ENCODE measurements at places on chromosomes 4 and X.

GRCh38 chr4:101649790-101650515 lies 140.6 kb upstream of the BANK1 start:
- no peak for DNase-seq

GRCh38 chr4:26462874-26463273 lies 27.4 kb downstream of the CCKAR start:
- DNase-seq = no peak

GRCh38 chr4:116561768-116562167 lies 523.6 kb downstream of the TRAM1L1 start:
- DNase-seq = no peak

DNA sequence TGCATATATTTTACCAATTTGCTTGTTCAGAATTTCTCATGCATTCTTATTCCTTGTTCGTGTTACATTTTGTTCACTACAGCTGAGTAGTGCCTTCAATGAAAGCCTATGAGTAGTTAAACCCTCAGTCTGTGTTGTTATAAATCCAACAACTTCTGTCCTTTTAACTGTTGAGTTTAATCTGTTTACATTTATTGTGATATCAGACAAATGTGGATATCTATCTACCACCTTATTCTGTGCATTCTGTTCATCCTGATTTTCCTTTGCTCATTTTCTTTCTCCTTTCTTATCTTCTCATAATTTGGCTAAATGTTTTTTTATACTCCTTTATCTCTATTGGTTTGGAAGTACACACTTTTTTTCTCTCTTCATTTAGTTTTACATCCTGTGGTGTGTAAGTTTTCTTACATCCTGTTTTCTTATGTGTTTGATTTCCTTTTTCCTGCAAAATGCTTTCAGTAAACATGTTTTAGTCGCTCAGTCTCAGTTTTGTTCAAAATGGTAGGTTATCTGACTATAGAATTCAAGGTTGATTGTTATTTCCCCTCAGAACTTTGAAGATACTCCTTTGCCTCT lies 54.2 kb downstream of the CASP6 start:
- DNase-seq = no peak

DNA sequence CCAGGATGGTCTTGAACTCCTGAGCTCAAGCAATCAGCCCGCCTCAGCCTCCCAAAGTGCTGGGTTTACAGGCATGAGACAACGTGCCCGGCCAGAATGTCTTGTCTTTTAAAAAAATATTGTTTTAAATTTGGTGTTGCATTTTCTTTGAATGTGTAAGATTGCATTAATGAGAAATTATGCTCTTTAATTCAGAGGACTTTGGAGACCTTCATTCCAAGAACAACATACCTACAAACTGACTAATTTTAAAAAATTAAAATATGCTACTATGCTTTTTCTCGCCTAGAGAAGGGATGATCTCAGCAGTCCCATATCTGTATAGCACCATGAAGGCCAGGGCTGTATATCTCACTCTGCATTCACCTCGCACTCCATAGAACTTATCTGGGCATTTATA lies 204.3 kb upstream of the SLC7A11 start:
- DNase-seq = no peak

- DNase-seq = no peak
Observed at GRCh38 chr4:84403656-84404055, 95.4 kb downstream of the NKX6-1 start.

- DNase-seq = no peak
Observed at GRCh38 chr4:156969911-156970310, 1.7 kb downstream of the PDGFC start.

- DNase-seq = no peak
Observed at GRCh38 chr4:47038263-47038662, 6.9 kb downstream of the GABRB1 start.

DNA sequence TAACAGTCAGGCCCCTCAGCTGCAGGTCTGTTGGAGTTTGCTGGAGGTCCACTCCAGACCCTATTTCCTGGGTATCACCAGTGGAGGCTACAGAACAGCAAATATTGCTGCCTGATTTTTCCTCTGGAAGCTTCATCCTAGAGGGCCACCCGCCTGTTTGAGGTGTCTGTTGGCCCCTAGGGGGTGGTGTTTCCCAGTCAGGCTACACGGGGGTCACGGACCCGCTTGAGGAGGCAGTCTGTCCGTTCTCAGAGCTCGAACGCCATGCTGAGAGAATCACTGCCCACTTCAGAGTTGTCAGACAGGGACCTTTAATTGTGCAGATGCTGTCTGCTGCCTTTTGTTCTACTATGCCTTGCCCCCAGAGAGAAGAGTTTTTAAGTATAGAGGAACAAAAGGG lies 160.8 kb downstream of the DKK2 start:
- no peak for DNase-seq

GRCh38 chr4:4860600-4861389 lies 1.3 kb downstream of the MSX1 start:
- DNase-seq = no peak

- no peak for DNase-seq
Observed at GRCh38 chrX:15384304-15384703, at the start of gene VEGFD. Gene VEGFD (minus strand): TSS chrX:15384413. CDS start chrX:15383946, 467 bp downstream.

- no peak for DNase-seq
Observed at GRCh38 chrX:129525162-129525561, 1.9 kb upstream of the SMARCA1 start.

- no peak for DNase-seq
Observed at GRCh38 chrX:71241301-71241700, 12.6 kb downstream of the ZMYM3 start.

DNA sequence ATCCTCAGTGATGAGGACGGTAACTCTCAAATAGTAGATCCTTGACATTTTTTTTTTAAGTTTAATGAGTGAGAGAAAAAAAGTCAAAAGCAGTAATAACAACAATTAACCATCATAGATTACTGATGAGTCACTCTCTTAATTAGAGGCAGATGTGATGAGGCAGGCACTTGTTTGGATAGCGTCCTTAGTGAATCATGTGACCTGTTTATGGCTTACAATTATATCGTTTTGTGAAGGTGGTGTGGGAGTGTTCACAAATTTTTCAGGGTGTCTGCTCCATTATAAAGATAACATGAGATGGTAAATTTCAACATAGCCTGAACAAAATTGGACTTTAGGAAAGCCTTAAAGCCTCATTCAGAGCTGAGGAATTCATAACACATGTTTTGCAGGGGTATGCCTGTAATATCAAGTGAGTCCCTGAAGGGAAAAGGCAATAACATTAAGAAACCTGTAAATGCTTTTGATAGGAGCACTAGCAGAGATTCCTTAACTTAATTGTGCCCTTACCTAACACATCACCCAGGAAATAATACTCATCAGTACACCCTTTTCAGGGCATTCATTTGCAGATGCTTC lies 51.9 kb upstream of the XIAP start:
- DNase-seq = no peak

DNA sequence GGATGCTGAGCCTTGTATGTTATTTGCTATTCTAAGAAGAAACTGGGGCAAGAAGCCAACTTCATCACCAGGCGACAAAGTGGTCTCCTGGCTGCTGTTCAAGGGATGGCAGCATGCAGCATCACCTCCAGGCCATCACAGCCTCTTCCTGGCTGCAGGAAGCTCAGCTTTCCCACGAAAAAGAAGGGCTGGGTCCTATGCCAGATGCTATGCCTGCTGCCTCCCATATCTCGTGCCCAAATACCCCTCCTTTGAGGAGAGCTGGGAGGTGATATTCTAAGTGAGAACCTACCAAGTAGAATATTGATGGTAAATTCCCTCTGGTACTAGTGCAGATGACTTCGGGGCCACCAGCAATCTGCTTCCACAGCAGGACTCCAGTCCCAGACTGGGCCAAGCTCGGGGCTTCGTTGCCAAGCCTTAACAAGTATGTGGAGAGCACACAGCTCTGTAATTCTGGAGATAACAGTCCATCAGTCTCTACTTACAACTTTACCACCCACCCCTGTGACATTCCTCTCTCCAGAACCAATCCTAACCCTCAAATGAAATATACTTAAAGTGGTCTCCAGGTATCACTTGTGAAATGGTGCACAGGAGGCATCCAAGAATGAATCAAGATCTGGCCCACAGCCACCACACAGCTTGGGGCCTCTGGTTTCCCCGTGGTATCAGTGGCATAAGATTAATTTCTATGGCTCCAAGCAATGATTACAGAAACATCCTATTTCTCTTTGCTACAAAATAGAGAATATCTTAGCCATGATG lies 149.3 kb downstream of the PALLD start:
- no peak for DNase-seq

GRCh38 chr4:53702334-53703266 lies 111.3 kb upstream of the LNX1 start:
- DNase-seq = no peak

GRCh38 chr4:102815981-102816380 lies 11.4 kb downstream of the UBE2D3 start:
- no peak for DNase-seq

DNA sequence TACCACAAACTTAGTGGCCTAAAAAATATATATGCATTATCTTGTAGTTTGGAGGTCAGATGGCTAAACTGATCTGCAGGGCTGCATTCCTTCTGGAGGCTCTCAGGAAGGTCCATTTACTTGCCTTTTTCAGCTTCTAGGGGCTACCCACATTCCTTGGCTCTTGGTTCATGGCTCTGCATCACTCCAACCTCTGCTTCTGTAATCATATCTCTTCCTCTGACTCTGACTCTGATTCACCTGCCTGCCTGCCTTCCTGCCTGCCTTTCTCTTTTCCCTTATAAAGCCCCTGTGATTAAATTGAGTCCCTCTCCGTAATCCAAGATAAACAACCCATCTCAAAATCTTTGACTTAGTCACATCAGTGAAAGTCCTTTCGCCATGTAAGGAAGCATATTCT lies 25.0 kb upstream of the FRMPD4 start:
- DNase-seq = no peak

GRCh38 chrX:153074935-153075334 lies 2.7 kb downstream of the PNMA6A start:
- DNase-seq = no peak

- DNase-seq = no peak
Observed at GRCh38 chr4:7753931-7754465, 185.7 kb downstream of the AFAP1 start.

DNA sequence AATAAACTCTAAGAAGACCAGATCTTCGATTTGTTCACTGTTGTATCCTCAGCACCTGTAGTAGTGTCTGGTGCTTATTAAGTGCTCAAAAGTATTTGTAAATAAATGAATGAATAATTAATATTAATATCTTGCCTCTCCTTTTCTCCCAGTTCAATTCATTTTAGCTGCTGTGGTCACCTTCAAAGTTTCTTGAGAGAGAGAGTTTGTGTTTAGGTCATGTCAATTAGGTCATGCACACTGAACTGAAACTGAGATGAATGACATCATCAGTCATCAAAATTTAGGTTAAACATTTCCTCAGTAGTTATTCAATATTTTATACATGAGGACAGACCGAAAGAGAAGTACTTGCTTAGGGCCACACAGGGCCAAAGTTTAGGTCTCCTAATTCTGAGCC lies 73.5 kb downstream of the ANXA3 start:
- no peak for DNase-seq

GRCh38 chrX:130485870-130486269 lies 84.1 kb downstream of the RBMX2 start:
- DNase-seq = no peak

- no peak for DNase-seq
Observed at GRCh38 chrX:4550018-4550417, 836.6 kb upstream of the PRKX start.

DNA sequence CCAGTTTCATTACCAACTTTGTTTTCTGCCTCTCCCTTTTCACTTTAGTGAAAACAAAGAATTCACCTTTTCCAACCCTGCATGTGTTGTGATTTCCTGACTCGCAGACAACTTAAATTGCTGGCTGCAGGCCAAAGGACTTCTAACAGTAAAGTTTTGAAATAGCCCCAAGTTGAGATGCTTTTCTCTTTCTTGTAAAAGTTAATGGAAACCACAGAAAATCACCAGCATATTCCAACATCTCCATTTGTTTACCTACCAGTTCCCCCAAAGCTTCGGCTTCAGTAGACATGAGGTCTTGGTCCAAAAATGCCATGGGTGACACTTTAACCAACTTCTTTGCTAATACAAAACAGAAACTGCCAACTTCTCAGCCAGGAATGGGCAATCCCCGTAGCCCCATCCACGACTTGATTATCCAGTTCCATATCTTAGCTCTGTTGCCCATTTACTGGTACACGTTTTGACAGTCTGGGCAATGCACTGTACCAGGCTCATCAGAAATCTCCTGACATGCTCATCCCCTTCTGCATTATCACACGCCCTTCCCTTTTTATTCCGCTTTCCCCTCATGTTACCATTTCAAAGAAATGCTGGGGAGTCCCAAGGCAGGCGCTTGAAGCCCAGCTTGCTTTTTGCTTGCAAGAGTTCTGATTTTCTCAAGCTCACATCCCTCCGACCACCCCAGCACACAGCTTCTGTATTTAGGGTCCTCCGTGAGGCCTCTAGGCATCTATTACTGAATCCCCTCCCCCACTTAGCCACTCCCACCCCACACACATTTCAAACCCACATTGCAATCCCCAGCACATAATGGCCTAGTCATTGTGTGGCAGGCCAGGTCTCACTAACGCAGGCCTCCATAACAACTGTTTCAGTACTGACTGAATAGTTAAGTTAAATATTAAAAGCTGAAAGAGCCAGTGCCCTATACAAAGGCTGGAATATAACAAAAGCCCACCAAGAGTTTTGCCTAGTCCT lies 137.9 kb upstream of the S100G start:
- DNase-seq = no peak

- no peak for DNase-seq
Observed at GRCh38 chrX:107700317-107700774, 72.0 kb downstream of the PRPS1 start.

DNA sequence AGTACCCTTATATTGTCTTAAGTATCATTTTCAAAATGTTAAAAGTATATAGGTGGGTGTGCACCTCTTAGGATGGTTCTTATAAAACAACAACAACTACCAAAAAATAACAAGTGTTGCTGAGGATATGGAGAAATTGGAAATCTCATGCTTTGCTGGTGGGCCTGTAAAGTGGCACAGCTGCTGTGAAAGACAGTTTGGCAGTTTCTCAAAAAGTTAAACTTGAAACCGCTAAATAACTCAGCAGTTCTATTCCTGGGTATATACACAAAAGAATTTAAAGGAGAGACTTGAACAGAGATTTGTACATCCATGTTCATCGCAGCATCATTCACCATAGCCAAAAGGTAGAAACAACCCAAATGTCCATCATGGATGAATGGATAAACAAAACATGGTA lies 65.5 kb downstream of the HAND2 start:
- no peak for DNase-seq

GRCh38 chr4:128812442-128813235 lies 3.1 kb downstream of the JADE1 start:
- DNase-seq = peak; percentile 71

GRCh38 chr4:150090836-150091235 lies 12.6 kb downstream of the DCLK2 start:
- DNase-seq = no peak

DNA sequence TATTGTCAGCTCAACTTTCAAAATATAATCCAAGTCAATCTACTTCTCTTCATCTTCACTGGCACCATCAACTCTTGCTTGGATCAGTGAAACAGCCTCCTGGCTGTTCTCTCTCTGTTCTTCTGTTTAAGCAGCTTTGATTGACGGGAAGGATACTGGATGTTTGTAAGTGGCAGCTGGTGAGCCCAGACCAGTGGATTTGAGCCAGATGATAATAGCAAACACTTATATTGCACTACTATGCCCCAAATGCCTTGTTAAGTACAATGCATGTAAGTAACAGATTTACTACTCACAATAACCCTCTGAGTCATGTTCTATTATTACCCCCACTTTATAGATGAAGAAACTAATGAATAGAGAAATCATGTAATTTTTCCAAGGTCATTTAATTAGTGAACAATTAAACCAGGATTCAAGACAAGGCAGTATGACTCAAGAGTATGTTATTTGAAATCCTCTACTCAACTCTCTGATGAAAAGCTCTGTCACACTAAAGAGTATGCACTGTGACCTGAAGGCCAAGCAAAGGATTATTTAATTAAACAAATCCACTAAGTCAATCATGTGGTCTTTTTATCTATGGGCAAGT lies 44.8 kb downstream of the SPANXN3 start:
- no peak for DNase-seq
